ENCODE measurements at places on chromosomes 4 and X.

DNA sequence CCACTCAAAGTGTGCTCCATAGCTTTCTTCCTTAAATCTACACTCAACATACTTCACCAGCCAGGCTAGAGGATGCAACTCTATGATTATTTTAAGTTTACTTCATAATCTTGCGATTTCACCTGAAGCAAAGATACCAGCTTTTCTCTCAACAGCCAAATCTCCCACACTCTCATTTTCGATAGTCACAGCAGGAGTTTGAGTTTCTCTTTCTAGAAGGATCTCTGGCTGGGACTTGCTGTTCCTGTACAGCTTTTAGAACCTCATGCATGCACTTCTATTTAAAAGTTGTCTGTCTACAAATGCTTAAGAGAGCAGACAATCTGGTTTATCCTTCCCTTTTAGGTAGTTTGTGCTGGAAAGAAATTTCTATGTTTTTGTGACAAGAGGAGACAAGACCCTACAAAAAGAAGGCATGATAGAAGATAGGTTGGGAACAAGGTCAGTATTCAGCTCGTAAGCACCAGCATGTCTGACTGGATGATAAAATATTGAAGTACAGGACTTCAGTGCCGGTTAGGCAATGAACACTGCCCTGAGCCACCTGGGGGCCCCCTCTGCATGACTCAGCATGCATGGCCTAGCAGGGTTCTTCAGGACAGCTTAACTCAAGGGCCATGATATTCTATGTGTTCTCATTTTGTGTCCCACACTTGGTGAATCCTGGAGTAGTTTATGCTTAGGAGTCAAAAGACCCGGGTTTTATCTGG lies 65.6 kb downstream of the ATXN3L start:
- DNase-seq = peak; percentile 65

GRCh38 chr4:112514647-112515197 lies 1.3 kb downstream of the NEUROG2 start:
- DNase-seq = peak; percentile 13

DNA sequence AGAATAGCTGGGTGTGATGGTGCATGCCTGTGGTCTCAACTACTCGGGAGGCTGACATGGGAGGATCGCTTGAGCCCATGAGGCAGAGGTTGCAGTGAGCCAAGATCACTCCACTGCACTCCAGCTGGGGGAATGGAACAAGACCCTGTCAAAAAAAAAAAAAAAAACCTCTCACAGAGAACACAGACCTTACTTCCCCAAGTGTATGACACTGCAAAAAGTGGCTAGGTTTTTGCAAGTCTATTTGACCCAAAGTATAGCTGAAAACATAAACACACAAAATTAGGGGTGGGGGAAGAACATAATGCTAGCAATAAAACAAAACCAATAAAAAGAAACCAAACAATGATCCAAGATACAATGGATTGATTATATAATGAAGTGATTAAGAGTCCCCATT lies 6.7 kb downstream of the LAMP2 start:
- no peak for DNase-seq

GRCh38 chr4:160825644-160826338 lies 1338.0 kb downstream of the FSTL5 start:
- no peak for DNase-seq

DNA sequence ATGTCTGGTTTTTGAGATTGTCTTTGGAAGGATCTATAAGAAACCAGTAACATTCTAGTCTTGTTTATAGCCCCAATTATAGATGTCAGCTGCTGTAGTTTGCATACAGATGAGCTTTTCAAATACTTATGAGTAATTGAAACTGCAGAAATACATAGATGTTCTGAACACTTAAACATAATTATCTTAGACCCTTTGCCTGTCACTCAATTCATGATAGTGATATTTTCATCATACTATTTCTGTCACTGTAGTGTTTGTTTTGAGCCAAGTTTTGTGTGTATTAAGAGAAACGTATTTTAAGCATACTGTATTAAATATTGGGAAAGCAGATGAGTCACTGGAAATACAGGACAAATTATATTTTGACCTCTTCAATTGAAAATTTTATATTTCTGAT lies 69.8 kb upstream of the SMARCA5 start:
- no peak for DNase-seq

- DNase-seq = no peak
These were observed 14.3 kb downstream of the SPCS3 start for GRCh38 chr4:176334066-176334465.

DNA sequence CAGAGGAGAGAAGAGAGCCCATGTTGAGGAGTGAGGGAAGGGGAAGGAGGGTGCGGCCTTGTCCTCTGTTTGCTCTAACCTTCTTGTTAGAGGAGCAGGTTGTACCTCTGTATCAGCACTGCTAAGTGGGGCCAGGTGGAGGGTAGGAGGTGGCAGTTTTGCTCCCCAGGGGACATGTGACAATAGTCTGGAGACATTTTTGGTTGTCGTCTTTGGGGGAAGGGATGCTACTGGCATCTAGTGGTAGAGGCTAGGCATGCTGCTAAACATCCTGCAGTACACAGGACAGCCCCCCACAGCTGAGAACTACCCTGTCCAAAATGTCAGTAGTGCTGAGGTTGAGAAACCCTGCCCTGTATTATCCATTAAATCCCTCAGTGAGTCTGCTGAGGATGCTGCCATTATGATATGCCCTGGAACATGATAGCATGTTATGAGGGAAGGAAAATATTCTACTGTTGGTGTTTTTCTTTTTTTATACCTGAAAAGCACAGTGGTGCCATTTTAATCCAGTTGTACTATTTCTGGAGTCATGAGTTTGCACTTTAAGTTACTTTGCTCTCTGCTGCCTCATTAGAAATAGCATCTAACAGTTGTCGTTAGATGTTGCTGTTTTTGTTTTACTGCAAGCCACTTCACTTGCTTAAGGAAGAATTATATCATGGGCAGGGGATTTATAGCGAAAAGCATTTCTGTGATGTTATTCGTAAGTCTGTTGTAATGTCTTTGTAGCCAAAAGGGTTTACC lies 90.6 kb downstream of the LRP2BP start:
- DNase-seq = peak; percentile 40

DNA sequence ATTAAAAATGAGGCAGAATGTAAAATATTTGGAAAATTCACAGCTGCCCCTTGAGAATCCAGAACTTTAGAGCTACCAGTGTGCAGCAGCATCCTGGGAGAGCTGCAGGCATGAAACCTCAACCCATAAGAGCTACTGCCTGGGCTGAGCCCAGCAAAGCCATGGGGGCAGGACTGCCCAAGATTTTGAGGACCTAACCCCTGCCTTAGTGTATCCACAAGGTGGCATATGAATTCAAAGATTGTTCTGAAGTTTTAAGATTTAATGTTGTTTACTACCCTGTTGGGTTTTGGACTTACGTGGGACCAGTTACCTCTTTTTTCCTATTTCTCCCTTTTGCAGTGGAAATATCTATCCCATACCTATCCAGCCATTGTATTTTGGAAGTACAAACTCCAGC lies 26.4 kb downstream of the CASP6 start:
- no peak for DNase-seq

DNA sequence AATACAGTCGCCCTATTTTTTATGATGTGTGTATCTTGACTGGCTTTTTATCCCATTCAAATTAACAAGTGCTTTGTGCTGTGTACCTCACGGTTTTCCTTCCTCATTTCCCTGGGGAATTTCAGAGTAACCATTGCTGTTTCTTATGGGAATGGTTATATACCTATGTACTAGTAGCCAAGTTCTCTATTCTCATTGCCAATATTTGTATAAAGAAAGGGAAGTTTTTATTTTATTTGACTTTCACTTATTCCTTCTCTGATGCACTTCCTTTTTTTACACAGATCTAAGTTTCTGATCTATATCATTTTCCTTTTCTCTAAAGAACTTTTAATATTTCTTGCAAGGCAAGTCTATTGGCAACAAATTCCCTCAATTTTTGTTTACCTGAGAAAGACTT lies 181.3 kb downstream of the SOWAHB start:
- DNase-seq = no peak
